ENCODE measurements at places on chromosomes 1 and 21.

GRCh38 chr21:41032541-41032940, 135.4 kb upstream of the BACE2 start:
- no peak for DNase-seq

- DNase-seq = no peak
Measured at GRCh38 chr1:43573066-43573800, 42.5 kb downstream of the PTPRF start.

DNA sequence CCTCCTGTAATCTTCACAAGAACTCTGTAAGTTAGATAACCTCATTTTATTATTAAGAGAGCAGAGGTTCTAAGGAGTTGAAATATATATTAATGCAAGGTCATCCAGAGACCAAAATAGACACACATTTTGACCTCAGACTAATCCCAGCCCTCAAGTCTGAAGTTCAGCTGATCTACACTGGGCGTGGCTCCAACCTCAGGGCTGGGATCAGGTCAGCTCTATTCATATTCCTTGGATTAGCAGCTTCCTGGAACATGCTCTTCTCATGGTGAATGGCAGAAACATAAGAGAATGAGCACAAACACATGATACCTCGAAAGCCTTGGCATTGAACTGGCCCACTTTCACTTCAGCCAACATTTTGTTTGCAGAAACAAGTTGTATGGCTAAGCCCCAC, 200.8 kb upstream of the ST6GALNAC5 start:
- DNase-seq = no peak

DNA sequence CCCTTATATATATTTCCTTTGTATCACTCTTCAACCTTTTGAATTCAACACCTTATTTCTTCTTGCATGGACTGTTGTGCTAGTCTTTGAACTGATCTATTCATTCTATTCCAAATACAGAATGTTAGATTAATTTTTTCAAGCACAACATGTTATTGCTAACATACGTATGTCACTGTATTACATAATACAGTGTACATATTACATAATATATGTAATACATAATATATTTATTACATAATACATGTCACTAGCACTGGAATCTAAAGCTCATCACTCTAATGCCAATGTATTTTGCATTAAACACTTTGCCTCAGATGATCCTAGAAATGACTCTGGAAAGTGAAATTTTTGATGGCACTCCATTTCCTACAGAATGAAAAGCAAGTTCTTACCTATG, 59.8 kb downstream of the LRRC8D start:
- no peak for DNase-seq

DNA sequence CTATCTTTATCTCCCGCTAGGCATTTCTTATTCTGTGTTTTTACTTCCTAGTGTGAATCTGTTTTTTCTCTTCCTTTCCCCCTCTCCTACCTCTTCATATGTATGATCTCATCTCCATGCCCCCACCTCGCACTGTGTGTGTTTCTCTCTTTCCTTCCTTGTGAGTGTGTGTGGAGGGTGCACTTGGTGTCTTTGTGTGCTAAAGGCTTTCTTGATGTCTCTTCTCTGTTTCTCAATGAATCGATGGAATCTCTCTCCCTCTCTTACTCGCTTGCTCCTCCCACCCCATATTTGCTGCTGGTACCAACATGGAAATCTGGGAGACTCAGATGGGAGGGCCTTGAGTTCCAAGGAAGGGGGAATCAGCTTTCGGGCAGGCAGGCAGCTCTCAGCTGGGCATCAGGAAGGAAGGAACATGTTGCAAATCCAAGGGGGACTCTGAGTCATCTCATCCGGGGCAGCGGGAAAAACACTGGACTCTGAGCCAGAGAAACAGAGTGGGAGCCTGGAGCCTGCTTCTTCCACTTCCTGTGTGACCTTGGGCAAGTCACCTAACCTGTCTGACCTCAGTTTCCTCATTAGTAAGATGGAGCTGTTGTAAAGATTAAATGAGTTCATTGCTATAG, 147.5 kb downstream of the PTPRU start:
- DNase-seq = no peak

- DNase-seq = no peak
Measured at GRCh38 chr1:41983451-41983850, 64.7 kb upstream of the HIVEP3 start.

DNA sequence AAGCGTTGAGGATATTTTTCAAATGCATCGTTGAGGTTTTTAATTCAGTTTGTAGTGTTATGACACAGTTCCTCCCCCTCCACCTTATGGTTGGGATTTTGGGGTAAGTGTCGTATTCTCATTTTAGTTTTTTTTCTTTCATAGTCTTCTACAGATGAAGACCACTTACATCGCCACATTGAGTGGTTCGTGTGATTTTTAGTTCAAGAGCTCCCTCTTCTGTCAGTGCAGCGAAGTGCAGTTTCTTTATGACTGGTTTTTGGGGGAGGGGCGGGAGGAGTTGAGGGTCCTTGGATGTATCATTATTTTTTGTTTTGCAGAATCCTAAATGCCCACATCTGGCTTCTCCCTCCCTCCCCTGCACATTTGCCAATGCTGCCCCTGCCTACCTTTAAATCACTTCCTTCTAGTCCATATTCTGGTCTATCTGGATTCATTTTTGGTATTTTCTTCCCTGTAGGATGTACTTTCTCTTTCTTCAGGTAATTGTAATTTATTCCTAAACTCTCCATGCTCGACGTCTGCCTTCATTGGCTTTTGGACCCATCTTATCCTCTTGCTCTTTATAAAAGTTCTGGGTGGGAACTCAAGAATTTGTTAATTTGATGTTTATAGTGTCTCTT, 433.1 kb downstream of the CAMTA1 start:
- DNase-seq = no peak

Data from NCI-H187 treated with DMSO at 0.1 percent for 48 hours (cell line).